ENCODE measurements at places on chromosomes 2 and 18.

DNA sequence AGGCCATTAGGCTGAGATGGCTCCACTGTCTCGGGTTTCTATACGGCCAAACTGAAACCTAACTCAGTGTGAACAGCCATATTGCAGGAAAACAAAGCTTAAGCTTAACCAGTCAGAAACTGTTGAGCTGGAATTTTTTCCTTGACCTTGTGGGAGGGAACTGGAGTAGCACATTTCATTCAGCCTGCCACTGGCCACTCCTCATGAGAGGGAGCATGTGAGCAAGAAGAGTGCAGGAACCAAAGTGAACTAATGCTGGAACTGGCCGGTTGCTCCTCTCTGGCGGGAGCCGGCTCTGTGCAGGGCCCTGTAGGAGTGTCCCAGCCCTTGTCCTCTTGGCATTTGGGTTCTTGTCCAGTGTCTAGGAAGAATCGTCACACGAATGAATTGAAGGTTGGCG is 5.9 kb upstream of the POLE4 start:
- no peak for DNase-seq

DNA sequence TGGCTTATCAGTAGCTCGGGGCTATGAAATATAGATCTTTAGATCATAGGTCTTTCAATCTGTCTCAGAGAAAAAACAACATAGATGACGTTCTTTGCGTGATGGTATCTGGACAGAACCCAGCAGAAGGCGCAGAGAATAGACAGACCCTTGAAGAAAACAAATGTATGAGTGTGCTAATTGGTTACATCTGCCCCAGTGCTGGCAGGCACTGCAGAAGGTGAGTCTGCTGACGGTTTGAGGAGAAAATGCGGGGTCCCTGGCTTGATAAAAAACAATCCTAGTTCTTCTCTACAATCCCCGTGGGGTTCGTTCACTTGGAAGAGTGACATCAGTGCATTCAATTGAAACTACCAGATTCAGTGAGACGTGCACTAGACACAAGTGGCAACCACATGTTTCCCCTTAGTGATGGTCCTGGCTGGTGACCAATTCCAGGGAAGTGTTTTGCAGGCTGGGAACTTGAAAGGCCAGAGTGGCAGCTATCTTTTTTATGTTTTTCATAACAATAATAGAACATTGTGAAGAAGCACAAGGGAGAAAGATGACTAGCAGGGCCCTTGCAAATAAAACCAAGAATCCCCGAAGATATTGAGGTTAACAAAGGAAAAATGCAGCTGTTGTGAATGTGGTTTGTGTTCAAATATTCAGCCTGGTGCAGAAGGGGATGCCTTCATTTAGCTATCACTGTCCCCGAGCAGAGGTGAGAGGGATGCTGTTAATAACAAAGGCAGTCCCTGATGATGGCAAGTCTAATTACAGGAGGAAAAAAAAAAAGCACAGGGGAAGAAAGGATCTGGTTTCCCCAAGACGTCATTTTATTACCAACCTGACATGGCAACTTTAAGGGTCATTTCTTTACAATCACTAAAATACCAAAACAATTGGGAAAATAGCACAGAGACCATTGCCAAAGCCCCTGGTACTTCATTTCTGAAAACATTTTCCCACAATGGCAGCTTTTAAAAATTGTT is 337.6 kb upstream of the FIGN start:
- no peak for DNase-seq

GRCh38 chr2:239006622-239007285 is 158.9 kb downstream of the TWIST2 start:
- DNase-seq = no peak

DNA sequence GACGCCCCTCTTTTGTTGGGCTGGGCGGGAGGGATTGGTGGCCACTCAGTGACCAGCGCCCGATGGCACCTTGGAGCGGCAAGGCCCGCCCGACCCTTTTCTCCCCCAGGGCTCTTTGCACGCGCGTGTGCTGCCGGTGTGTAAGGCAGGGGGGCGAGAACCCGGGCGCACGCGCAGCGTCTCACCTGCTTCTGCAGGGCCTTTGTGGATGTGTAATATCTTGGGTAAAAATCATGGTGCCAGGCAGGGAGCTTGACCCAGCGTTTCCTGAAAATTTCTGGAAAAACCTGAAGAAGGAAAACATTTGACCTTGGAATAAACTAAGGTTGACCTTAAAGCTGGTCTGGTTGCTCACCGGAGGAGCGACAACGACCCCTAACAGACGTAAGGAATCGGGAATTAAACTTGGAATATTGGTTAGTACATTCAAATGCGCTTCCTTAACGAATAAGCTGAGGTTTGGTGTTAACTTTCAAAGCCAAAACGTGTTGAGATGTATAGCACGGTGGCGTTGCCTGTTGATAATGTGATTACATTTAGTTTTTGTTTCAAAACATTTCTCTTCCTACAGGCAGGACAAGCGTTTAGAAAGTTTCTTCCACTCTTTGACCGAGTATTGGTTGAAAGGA is 438 bp downstream of the HSPE1 start:
- no peak for DNase-seq

GRCh38 chr2:204608237-204608939 is 63.1 kb downstream of the PARD3B start:
- DNase-seq = no peak

DNA sequence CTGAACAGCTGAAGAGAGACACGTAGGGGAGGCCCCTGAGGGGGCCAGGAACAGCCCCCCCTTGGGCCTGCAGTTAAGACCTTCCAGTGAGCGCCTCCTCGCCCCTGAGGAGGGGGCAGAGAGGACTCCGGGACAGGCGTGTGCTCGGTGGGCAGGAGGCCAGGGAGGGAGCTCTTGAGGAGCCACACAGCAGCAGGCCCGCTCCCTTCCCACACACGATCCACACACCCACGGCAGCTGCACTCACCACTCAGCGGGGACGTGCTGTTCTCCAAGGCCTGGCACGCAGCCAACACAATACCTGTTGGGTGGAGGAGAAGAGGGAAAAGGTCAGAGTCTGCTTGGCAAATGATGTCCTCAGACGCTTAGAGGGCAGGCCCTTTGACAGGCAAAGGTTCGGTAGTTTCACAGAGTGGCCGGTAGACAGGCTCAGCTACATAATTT is 39.0 kb downstream of the TGFA start:
- DNase-seq = no peak

DNA sequence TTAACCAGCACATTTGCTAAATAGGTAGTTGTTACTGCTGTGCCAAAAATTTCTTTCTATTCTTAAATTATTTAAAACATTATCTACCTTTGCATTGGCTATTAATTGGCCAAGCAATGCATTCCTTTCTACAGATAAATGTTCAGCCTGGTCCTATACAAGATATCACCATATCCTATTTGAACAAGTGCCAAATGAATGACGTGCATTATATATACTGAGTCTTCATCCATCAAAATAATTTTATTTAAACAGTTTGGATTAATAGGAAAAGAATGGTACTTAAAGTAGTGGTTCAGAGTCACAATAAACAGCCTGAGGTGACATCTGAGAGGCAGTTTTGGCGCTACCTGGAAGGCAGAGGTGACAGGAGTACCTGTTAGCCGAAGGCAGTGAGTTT is 230.1 kb upstream of the EPAS1 start:
- no peak for DNase-seq

DNA sequence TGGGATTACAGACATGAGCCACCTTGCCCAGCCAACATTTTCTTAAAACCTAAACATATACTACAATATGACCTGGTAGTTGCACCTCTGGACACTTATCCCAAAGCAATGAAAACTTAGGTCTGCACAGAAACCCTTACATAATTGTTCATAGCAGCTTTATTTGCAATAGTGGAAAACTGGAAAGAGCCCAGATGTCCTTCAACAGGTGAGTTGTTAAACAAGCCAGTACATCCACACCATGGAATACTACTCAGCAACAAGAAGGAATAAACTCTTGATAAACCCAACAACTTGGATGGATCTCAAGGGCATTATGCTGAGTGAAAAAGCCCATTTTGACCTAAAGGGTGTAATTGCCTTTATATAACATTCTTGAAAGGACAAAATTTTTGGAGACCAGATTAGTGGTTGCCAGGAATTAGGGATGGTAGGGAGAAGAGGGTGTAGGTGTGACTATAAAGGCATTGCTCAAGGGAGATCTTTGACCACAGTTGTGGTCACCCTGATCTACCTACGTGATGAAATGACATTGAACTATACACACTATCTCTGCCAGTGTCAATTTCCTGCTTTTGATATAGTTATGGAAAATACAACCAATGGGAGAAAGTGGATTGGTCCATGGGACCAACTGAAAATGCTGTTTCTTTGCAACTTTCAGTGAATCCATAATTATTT is 11.9 kb upstream of the AMMECR1L start:
- no peak for DNase-seq

GRCh38 chr2:229887441-229887840 is 34.4 kb downstream of the TRIP12 start:
- no peak for DNase-seq

- DNase-seq = no peak
Observed at GRCh38 chr18:54679318-54680149, 88.5 kb downstream of the DYNAP start.

DNA sequence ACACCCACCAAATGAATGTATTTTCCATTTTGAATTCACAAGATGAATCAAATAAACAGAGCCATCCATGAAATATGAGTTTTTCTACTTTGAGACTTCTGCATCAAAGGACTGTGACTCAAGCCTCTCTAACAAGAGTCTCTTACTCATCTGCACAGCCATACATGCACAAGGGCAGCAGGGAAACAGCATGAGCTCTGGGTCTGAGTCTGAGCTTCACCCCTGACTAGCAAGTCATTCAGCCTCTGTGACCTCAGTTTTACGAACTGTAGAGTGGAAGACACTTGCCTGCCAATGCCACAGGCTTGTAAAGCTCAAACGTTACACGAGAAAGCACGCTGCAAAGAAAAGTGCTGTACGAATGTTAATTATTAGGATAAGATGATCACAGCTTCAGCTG is 42.9 kb downstream of the MREG start:
- no peak for DNase-seq

- no peak for DNase-seq
Observed at GRCh38 chr2:9675415-9676351, 44.9 kb upstream of the YWHAQ start.

DNA sequence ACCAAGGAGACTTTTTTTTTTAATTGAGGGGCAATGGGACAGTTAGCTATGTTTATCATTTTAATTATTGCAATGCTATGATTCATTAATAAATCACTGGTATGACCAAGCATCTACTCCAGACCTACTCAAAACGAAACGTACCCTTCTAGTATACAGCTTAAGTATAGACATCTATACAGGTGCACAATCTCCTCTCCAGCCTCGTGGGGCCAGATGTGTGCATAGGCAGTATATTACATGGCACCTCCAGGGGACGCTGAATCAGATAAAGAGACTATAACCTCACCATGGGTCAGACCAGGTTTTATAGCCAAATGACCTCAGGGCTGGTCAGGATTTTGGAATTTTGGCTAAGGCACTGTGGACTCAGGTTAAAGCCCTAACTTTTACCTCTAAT is 86.6 kb downstream of the SS18 start:
- DNase-seq = no peak

- no peak for DNase-seq
Observed at GRCh38 chr2:25151718-25152117, 16.7 kb downstream of the POMC start.

DNA sequence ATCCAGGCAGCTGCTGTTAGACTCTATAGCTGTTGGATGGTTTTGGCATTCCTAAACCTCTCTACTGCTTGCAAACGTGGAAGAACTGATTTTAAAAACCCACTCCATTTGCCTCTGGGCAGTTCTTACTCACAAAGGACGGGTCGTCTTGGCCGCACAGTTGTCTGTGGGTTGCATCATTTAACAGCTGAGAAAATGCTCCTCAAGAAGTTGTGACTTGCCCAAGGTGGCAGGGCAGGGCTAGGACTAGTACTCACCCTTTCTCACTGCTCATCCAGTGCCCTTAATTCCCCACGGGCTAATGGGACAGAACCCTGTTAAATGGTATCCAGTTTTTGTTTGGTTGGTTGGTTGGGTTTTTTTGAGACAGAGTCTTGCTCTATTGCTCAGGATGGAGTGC is 997 bp upstream of the DRC1 start:
- DNase-seq = no peak

GRCh38 chr2:216012133-216012829 is 1.1 kb downstream of the MREG start:
- DNase-seq = no peak

DNA sequence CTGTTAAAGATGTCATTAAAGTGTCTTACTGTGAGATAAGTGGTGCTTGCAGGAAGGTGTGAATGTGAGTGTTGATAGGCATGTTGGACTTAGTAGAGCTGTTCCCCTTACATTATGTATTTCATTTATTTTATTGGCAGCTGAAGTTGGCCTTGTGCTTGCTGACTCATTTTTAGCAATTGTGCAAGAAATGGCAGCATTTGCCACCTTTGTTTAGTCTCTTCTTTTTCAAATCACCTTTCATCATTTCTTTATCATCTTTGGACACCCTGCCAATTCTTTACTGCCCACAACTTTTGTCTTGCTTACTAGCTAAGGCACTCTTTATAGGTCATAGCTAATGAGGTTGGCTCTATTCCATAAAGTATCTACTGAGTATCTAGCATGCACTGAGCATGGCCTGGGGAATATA is 130.3 kb upstream of the LYPD6 start:
- no peak for DNase-seq

GRCh38 chr18:48391868-48392267 is 17.3 kb downstream of the ZBTB7C start:
- no peak for DNase-seq

DNA sequence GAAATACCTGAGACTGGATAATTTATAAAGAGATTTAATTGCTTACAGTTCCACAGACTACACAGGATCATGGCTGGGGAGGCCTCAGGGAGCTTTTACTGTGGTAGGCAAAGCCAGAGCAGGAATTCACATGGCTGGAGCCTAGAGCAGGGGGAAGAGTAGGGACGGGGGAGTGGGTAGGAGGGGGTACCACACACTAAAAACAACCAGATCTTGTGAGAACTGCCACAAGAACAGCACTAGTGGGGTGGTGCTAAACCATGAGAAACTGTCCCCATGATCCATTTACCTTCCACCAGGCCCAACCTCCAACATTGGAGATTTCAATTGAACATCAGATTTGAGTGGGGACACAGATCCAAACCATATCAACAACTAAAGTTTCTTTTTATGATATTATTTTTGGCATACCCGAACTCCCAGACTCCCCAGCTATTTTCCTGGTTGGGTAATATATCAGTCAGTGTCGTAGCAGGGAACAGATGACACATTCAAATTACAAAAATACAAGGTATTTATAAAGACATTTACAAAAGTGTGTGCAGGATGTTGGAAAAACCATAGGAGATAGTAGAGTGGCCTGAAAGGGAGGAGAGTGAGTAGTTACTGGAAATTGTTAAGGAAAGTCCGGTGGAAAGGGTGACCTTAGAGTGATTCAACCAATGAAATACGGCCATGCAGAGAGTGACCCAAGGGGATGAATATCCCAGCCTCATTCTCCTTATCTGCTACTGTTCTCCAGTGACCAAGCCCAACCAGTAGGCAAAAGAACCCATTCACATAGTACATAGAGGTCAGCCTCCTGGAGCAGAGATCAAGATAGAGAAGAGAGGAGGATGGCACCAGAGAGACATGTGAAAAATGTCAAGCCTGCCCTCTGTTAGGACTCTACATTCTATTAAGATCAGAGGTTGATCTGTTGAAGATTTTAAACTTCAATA is 8.8 kb downstream of the RPL37A start:
- no peak for DNase-seq

All from stimulated activated CD4-positive, alpha-beta T cell treated with anti-CD3 and anti-CD28 coated beads, TNF-alpha, amount 100 ng/mL, for 4 hours (primary cell).